ENCODE measurements at places on chromosomes 7 and 10.

DNA sequence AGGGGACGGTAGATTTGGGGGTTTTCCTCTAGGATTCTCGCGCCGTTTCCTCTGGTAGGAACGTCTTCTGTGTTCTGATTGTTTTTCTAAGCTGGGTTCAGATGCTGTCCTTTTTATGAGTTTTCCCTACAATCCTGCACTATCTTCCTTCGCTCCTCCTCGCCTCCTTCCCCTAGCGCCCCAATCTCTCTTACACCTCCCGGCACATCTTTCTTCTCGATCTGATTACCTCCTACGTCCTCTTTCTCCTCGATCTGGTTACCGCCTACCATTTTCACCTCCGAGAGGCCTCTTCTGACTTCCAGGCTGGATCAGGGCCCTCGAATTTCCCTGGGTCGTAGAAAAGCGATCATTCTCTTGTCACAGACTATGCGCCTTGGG lies 413 bp downstream of the BUD31 start:
- no peak for DNase-seq

DNA sequence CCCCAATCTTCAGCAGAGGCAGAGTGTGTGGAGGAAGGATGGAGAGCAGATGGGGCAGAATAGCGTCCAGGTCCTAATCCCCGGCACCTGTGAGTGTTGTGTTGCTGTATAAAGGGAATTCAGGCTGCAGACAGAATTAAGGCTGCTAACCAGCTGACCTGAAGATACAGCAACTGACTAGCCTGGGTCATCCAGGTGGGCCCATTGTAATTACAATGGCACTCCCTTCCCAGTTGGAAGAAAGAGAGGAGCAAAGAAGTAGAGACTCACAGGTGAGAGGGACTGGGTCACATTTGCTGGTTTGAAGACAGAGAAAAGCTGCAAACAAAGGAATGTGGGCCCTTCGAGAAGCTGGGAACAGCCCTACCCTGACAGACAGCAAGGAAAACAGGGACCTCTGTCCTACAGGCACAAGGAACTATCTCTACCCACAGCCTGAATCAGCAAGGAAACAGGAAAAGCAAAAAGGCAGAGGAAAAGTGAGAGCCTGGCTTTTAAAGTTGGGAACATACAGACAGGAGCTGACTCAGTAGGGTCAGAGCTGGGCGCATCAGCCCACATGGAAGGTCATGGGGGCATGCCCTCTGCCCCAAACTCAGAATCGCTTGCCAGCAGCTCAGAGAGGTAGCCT lies 11.6 kb upstream of the TMEM72 start:
- DNase-seq = no peak

GRCh38 chr10:119367841-119368549 lies 160.6 kb downstream of the GRK5 start:
- DNase-seq = no peak

DNA sequence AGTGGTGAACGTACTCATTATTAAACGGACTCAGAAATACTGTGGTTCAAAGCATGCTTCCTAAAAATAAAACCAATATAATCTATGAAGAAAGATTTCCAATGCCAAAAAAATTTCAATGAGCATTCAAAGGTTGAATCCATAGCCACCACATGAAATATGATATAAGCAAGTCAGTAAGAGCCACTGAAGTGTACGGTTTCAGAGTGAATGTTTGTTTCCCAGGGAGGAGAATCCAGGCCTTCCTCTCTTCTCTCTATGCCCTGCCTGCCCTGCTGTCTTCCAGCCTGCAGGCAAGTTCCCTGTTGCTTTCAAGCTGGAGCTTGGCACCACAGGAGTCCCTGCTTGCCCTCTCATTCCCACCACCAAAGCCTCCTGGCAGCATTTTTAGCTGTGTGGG lies 1171.6 kb upstream of the C7orf33 start:
- DNase-seq = no peak

GRCh38 chr7:32958046-32959025 lies 1.1 kb downstream of the FKBP9 start:
- DNase-seq = no peak

GRCh38 chr10:13195016-13195415 lies 33.7 kb downstream of the MCM10 start:
- DNase-seq = no peak

DNA sequence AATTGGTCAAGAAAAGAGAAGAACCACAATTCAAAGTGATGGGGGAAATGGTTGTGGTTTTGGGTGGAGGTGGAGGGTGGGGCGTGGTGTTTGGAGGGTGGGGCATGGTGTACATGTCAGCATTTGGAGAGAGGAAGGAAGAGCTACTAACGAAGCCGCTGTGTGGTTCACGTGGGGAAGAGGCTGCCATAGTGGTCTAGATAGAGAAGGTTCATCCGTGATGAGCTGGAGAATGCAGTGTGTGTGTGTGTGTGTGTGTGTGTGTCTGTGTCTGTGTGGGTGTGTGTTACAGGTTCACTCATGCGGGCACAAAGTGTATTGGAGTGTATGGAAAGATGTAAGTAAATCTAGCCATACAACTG lies 6.1 kb upstream of the VCL start:
- peak; percentile 66 for DNase-seq

- DNase-seq = no peak
Observed at GRCh38 chr10:25017661-25018060, 1.2 kb downstream of the THNSL1 start.

DNA sequence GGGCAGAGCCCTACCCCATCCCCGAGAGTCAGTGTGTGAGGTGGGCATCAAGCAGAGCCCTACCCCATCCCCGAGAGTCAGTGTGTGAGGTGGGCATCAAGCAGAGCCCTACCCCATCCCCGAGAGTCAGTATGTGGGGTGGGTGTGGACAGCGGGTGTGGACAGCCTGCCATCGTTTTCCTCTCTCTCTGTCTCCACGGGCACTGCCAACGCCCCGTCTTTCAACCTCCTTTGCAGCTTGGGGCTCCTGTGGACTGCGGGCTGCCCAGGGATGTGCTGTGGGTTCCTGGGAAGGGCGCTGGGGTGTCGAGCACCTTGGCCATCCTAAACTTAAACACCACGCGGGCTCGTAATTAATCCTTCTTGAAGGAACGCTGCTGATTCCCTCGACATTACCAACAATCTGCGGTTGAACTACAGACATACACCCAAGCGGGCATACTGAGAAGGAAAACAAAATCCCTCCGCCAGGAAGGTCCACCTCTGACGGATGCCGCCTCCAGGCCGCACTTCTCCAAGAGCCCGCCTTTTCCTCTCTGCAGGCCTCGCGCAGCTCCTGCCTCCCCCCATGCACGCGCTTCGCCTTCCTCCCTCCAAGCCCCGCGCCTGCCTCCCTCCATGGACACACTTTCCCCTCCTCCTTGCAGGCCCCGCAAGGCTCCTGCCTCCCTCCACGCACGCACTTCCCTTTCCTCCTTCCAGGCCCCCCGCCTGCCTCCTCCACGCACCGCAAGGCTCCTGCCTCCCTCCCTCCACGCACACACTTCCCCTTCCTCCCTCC lies 65.1 kb downstream of the ADARB2 start:
- no peak for DNase-seq

DNA sequence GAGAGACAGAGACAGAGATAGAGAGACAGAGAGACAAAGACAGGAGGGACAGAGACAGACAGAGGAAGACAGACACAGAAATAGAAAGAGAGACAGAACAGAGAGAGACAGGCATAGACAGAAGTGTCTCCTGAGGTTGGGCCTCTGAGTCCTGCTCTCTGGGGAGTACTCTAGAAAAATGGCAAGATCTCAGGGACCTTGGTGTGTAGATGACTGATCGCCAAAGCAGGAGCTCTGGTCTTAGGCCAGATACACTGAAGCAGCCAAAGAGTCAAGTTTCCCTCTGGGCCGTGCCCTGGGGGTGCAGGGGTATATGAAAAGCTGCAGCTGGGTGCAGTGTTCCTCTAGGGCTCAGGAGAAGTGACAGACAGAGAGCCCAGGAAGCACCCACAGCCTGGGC lies 176.6 kb upstream of the TNS3 start:
- DNase-seq = no peak
